H9 (cell line): ENCODE measurements at places on chromosomes 2 and 18.

GRCh38 chr18:63317982-63318888 lies 1.3 kb downstream of the BCL2 start:
- peak; percentile 85 for DNase-seq

GRCh38 chr2:148966438-148966758 lies 72.1 kb upstream of the LYPD6B start:
- no peak for DNase-seq

DNA sequence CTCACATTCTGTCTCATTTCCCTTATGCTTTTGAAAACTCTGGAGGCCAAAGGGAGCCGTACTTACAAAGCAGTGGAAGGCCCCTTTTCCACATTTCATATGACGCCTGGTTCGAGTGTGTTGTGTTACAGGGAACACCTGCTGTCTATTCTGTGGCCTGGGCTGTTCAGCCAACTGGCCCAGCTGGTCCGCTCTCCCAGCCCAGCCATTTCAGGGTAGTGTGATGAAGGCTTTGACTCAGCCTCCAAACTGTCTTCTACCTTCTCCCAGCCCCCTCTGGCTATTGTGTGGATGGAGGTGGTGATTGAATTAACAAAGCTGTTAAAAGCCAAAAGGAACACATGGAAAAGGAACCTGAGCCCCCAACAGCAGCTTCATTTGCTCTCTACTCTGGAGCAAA lies 233.8 kb downstream of the ICOS start:
- DNase-seq, result no peak

GRCh38 chr2:10273215-10274175 lies 29.2 kb upstream of the HPCAL1 start:
- peak; percentile 5 for DNase-seq

DNA sequence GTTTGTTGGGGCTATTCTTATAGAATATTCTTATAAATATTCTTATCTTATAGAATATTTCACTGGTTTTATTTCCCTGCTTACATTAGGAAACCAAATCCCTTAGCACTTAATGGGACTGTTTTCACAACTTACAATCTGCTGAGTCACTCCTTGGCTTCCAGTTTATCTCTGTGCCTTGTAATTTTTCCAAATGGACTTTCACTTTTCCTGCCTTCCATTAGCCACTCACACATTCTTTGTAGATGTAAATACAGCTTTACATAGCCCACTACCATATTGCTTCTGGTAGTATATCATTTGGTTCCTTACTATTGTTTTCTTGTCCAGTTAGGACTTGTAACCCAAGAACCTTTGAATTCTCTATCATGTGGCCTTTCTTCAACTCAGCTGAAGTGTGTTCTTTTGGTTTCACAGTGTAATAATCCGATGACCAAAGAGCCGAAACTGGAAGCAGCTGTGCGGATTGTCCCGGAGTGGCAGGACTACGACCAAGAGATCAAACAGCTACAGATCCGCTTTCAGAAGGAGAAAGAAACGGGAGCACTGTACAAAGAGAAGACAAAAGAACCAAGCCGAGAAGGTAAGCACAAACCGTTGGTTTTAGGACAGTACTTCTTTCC lies 96.1 kb downstream of the UGGT1 start:
- DNase-seq, result no peak

GRCh38 chr18:34985963-34986362 lies 55.2 kb upstream of the MAPRE2 start:
- no peak for DNase-seq
